Fibroblast of lung (primary cell): ENCODE measurements at places on chromosomes 5 and 9. TPM values are rescaled to one million over a fixed set of nuclear protein-coding genes. Genes with fewer than 3 reads are reported as not detected.

DNA sequence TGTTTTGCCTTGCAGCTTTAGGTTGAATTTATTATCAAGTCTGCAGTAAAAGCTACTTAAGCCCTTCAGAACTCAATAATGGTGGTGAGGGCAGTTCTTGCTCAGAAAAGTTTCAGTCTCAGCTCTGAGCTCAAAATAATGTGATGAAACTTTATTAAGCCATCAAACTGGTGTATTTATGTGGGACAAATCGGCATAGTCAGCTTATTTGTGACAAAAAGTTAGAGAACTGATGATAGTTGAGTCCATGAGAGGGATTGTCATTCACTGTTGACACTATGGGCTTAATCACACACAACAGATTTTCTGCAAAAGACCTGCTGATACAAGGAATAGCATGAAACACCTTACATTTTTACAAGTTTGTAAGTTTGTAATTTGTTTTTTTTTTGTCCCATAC lies 9.4 kb downstream of the SRD5A1 start:
- DNase-seq, result no peak

- DNase-seq, result no peak
Observed at GRCh38 chr5:153187503-153187902, 303.0 kb upstream of the GRIA1 start.

GRCh38 chr9:108041551-108041950 lies 552.0 kb upstream of the KLF4 start:
- peak; percentile 48 for DNase-seq

- no peak for DNase-seq
Observed at GRCh38 chr9:129949821-129950220, 93.2 kb downstream of the FNBP1 start.

DNA sequence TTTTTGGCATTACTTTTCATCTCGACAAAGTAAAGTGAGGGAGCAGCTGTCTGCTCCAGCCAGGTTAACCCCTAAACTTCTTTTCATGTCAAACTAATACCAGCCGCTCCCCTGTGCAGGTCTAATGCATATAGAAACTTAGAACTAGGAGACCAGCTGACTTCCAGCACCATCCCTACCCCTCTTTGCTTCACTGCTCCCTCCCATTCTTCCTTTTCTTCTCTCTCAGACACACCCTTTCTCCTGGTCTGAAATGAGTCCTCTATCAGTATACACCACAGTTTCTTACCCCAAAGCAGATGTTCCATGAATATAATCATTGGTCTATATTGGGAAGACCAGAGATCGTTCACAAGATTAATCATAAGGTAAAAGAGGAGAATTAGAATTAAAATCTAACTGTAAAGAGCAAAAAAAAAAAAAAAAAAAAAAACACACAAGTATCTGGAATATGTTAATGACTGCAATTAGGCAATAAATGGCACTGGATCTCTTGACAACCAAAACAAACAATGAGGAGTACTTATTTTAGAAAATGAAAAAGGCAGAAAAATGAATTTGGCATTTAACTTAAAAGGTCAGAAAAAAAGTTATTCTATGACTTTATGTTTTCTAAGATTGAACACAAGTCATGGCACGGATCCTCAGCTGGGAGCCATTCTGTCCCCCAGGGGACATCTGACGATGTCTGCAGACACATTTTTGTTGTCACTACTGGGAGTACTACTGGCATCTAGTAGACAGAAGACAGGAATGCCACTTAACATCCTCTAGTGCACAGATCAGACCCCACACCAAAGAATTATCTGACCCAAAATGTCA lies 209.8 kb downstream of the PJA2 start:
- no peak for DNase-seq

- DNase-seq, result peak; percentile 72
Observed at GRCh38 chr9:126482361-126483044, 131.2 kb upstream of the LMX1B start.

DNA sequence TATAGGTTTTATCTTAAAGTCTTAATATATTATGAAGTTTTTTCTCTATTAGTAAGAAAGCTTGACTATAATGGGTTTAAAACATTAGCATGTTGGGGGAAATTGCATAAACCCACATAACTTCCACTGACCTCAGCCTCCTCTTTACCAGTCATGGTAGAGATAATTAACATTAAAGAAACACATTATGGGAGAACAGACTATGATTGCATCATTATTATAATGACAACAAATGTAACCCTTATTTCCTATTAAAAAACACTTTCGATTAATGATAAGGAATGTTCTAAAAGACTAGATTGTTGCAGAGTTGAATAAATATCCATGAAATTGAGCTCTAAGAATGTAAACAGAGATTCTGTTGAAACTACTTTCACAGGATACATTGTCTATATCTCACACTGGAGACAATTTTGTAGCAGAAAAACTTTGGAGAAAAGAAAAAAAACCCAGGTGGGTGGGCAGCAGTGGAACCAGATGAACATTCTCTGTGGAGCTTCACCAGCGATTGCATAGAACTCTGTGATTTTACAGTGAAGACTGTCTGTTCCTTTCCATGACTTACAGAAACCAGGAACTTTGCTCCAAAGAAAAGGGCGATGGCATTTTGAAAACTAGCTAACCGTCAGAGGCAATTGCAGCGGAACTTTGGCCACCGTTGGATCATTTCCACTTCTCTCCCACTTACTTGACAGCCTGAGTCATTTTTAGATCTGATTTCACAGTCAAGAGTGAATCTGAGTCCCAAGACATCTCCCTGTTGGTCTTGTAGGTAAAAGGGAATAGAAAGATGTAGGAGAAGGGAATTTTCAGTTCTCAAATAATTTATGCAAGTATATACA lies 21.0 kb upstream of the ERAP2 start:
- DNase-seq, result peak; percentile 96

- peak; percentile 28 for DNase-seq
Observed at GRCh38 chr5:174084691-174085154, 39.2 kb downstream of the NSG2 start.

The DRD1 gene
- total RNA-seq, result 2.0 and 2.6 TPM in 2 replicates

The GM2A gene
- total RNA-seq, result 24.9 and 28.2 TPM in 2 replicates
